ENCODE measurements at places on chromosomes 16 and 17.
A peak's percentile ranks its signal among the peaks of the same experiment; 100 is the strongest.

DNA sequence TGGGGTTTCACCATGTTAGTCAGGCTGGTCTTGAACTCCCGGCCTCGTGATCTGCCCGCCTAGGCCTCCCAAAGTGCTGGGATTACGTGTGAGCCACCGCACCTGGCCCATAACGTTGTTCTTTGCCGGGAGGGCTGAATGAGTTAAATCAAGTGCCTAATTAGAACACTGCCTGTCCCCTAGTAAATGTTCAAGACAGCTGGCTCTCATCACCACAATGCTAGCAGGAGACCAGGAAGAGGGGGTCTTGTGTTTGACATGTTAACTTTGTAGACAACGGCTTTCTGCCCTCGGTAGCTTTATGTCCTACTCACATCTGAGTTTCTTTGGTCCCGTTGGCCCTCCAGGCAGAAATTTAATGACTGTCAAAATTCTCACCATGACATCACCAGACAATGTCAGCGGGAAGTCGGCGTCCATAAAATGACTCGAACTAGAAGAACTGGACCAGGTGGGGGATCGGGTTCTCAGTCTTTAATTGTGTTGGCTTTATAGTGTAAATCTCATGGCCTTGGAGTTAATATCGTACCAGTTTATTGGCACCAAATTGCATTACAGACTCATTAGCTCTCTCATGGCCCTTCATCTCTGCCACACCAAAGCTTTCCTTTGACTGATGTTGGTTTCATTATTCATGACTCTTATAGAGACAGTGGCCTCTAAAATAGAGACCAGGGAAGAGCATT lies 11.4 kb upstream of the ITPRIPL2 start:
- DNase-seq = no peak

- DNase-seq = peak; percentile 20
Observed at GRCh38 chr17:72171703-72172667, 51.2 kb downstream of the SOX9 start.

- DNase-seq = no peak
Observed at GRCh38 chr17:31491376-31492131, 100.1 kb downstream of the RAB11FIP4 start.

GRCh38 chr16:497258-497657 lies 30.3 kb upstream of the CAPN15 start:
- DNase-seq = no peak

- DNase-seq = no peak
Observed at GRCh38 chr16:8109510-8110369, 480.6 kb downstream of the TMEM114 start.

GRCh38 chr17:10183931-10184930 lies 14.2 kb downstream of the GAS7 start:
- no peak for DNase-seq

GRCh38 chr17:78736526-78737079 lies 45.5 kb downstream of the CYTH1 start:
- no peak for DNase-seq

GRCh38 chr17:40327244-40327729 lies 18.3 kb downstream of the RARA start:
- no peak for DNase-seq

DNA sequence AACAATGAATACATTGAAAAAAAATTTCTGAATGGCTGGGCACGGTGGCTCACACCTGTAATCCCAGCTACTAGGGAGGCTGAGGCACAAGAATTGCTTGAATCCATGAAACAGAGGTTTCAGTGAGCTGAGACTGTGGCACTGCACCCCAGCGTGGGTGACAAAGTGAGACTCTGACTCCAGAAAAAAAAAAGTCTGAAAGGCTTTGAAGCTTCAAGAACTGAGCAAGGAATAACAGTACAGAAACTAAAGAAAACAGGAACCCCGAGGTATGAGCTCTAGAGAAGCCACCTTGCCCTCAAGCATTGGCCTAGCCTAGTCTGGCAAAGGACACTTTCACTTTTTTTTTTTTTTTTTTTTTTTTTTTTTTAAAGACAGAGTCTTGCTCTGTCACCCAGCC lies 45.0 kb downstream of the TEX2 start:
- no peak for DNase-seq

DNA sequence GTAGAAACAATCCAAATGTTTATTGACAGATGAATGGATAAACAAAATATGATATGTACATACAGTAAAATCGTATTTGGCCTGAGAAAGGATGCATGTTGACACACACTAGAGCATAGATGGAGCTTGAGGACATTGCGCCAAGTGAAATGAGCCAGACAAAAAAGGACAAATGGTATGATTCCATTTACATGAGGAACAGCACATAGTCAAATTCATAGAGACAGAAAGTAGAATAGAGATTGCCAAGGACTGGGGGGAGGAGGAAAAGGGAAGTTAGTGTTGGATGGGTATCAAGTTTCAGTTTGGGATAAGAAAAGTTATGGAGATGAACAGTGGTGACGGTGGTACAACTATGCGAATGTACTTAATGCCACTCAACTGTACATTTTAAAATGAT lies 47.9 kb downstream of the COPRS start:
- DNase-seq = no peak

DNA sequence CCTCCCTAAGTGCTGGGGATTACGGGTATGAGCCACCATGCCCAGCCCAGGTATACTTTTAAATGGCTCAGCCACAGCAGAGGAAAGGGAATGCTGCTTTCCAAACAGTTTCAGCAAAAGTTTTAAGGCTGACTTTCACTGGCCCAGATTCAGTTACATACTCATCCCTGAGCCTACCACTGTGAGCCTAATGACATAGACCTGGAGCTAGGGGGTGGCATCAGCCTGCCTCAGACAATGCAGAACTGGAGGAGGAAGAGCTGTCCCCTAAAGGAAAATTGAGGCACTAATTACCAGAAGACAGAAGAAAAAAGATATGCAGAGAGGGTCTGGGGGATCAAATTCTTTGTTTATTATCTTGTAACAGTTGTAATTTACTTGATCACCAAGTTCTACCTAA lies 43.9 kb downstream of the HS3ST4 start:
- DNase-seq = no peak

DNA sequence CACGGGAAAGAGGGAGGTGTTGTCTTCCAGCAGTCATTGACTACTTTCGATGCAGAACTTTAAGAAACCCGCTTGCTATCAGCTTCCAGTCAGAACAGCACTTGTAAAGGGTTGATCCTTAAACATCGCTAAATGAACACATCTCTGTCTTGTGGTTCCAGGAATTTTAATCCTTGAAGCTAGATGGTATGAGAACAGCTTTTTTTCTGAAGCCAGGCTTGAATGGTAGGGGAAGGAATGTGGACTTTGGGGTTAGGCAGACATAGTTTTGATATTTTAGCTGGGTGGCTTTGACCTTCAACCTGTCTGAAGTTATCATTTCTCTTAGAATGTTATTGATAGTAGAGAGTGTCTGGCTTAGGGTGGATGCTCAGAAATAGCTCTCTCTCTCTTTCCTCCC lies 81.1 kb downstream of the RGS9 start:
- no peak for DNase-seq

GRCh38 chr17:82781894-82782274 lies 30.0 kb downstream of the TBCD start:
- peak; percentile 70 for DNase-seq

DNA sequence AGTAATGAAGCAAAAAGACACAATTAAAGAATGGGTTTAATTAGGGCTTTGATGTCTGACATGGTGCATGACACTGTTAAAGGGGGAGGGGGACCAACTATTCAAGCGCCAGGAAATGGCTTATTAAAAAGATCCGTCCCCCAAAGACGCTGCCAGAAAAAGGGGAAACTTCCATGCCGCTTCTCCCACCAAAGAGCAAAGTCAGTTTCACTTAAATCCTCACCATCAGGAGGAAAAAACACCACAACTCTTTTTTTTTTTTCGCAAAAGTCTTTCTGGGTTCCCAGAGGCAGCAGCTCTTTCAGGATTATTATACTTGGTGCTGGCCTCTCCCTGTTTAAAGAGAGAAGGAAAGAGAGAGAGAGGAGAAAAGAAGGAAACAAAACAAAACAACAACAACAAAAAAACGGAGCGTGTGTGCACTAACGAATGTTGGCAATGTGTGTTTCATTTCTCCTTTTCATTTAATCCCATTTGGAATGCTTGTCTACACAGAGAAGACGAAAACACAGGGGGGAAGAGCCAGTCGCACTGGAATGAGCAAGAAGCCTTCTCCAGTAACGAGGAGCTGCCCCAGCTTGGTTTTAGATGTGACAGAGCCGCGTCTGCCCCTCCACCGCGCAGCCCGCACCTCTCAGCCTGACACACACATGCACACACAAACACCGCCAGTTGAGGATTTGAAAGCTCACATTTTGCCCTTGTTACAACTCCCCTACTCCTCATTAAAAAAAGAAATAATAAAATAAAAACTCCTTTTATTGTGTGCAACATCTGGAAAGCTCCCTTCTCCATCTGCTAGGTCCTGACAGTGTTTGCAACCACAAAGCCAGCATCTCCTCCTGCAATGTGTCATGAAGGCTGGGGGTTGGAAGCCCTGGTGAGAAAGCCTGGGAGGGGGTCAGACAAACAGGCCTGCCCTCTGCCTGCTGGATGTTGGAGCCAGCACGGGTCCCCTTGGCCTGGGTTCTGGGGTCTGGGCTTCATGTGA lies 32.7 kb upstream of the AXIN2 start:
- no peak for DNase-seq

DNA sequence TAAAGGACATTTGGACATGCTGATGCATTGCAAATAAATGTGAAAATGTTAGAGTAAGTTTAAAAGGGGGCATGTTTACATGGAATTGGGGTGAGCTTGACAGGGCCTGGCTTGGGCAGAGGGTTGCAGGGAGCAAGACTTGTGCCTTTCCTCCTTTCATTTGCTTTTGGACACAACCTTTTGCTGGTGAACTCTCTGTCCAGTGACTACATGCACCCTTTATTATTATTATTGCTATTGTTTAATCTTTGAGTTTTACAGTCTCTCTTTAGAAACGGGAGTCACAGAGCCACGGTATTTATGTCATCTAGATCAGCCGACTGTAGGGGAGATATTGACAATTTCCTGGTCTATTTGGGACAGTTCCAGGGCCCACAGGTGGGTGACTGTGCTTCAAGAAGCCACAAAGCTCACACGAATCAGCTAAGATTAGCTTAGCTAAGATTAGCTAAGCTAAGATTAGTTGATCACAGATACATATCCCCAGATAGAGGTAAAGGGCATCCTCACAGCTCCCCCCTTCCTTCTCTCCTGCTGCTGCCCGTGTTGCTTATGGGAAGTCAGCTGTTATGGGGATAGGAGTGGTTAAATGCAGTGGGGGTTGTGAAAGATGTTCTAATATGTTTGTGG lies 28.9 kb upstream of the ETV4 start:
- no peak for DNase-seq

DNA sequence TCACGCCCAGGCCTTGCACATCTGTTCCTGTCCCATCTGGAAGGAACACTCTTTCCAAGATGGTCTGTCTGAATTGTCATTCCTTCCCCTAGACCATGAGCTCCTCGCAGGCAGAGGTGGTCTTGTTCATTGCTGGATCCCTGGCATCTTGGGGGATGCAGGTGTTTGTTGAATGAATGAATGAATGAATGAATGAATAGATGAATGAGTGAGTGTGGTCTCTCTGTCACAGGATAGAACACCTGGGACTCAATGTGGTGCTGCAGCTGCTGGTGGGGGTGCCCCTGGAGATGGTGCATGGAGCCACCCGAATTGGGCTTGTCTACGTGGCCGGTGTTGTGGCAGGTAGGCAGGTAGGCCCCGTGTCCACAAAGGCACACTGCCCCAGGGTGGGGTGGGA lies 32.2 kb downstream of the RHBDL3 start:
- no peak for DNase-seq

DNA sequence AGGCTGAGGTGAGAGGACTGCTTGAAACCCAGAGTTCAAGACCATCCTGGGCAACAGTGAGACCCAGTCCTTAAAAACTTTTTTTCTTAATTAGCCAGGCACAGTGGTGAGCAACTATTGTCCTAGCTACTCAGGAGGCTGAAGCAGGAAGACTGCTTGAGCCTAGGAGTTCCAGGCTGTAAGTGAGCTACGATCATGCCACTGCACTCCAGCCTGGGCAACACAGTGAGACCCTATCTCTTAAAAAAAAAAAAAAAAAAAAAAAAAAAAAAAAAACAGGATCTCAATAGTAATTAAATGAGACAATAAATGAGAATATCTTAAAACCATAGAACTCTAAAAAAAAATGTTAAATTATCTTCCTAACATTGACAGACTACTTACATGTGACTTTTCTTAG lies 14.3 kb downstream of the SMURF2 start:
- DNase-seq = no peak

- DNase-seq = no peak
Observed at GRCh38 chr16:10405386-10405939, 19.6 kb downstream of the ATF7IP2 start.

GRCh38 chr16:12317856-12318537 lies 341.5 kb downstream of the SNX29 start:
- no peak for DNase-seq

- no peak for DNase-seq
Observed at GRCh38 chr17:68603656-68604055, 2.5 kb upstream of the FAM20A start.

DNA sequence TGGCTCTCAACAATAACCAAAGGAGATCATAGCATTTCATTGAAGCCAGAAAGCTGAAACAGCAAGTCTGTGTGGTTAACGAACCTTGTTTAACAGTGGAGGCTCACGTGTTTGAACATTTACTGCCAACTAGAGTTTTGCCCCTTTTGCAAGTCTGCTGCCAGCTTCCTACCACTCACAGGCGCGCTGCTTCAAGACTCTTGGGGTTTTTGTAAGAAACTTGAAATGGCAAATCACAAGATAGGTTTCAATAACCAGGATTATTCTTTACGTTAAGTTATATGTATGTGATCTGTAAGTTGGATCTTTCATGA lies 1.2 kb downstream of the SNTB2 start:
- no peak for DNase-seq

DNA sequence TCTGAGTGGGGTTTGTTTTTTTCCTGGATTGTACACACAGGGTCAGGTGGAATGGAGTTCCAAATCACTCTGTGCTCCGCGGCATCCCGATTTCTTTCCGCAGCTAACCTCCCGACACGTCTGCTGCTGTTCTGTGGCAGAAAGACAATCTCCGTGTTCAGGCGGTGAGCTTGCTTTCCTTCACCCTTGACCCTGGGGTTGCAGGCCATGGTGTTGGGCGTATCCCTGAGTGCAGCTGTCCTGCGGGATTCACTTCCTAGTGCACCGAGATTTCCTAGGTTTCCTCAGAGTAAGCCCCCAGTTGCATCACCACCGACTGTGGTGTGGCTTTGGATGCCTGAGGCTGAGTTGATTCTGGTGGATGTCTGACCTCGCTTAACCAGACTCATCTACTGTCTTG lies 7.8 kb upstream of the ARL6IP1 start:
- DNase-seq = no peak

- no peak for DNase-seq
Observed at GRCh38 chr16:50614955-50615724, 66.0 kb downstream of the SNX20 start.

- no peak for DNase-seq
Observed at GRCh38 chr16:56470232-56470631, 18.9 kb downstream of the OGFOD1 start.

DNA sequence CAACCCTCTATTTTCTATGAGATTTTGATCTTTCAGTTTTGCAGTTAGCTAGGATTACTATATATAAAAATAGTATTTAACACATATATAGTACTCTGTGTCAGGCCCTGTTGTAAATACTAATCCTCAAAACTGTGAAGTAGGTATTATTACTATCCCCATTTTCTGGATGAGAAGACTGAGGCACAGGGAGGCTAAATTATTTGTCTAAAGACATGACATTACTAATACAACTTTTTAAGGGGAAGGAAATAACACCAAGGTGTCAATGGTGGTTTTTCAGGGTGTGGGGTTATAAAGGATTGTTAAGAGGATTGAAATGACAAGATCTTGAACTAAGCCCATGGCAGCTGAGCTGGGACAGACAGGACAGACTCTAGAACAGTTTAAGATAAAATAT lies 4.1 kb upstream of the WSB1 start:
- DNase-seq = no peak

All from occipital lobe (tissue), 3 donors.